ENCODE measurements at places on chromosomes 7 and 10.

GRCh38 chr10:84314275-84314674, 14.1 kb upstream of the CCSER2 start:
- DNase-seq, result no peak

DNA sequence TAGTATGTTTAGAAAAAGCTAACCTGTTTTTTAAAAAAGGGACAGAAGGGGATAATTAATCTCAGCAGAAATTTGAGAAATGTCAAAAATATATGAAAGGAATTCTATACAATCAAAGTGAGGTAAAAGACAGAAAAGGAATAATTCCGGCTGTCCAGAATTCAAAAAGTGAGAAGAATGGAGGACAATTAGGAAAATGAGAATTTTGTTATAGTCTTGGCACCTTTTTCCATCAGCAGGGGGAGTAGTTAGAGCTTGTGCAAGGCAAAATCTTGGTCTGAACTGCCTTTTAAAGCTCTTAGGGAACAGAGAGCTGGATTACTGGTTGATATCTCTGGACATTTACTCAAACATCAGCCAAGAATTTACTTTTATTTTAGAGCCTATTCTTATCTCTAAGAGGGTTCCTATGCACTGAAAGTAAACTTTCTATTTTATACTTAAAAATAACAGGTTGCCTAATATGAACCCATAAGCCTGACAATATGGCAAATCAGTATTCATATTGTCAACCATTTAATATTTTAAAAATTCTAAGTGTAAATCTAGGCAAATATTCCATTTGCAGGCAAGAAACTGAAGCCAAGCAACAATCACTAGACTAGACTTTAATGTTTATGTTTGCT, 185.6 kb downstream of the ANK3 start:
- peak; percentile 13 for DNase-seq

DNA sequence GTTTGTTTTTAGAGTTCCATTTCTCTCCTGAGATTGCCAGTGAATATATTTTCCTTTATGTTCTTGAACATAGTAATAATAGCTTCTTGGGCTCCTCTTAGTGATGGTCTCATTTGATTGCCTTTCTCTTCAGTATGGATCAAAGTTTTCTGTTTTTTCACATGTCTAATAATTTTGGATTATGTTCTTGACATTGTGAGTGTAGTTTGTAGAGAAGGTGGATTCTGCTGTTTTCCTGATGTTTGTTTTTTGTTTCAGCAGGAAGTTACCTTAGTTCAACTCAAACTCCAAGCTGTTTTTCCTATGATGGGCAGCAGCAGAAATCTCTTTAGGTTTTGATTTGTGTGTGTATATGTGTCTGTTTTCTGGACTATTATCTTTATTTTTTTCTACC, 43.8 kb downstream of the TAF3 start:
- DNase-seq, result no peak

- no peak for DNase-seq
These were observed 108.3 kb downstream of the NKX6-2 start for GRCh38 chr10:132677473-132678227.

- DNase-seq, result no peak
These were observed 712 bp downstream of the ITPRIP start for GRCh38 chr10:104337521-104337984.

DNA sequence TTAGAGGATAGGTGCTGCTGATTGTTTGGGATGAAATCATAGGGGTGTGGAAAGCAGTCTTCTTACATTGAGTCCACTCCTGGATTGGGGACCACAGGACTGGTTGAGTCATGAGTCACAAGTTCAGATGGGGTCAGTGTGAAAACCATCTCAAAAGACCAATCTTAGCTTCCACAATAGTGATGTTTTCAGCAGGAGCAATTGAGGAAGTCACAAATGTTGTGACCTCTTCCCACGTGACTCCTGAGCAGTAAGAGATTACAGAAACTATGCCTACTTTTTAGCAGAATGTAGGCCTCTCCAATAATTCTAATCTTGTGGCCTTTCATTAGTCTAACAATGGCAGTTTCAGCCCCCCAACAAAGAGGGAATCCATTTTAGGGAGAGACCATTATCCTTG, 256.9 kb upstream of the CDC14C start:
- no peak for DNase-seq

DNA sequence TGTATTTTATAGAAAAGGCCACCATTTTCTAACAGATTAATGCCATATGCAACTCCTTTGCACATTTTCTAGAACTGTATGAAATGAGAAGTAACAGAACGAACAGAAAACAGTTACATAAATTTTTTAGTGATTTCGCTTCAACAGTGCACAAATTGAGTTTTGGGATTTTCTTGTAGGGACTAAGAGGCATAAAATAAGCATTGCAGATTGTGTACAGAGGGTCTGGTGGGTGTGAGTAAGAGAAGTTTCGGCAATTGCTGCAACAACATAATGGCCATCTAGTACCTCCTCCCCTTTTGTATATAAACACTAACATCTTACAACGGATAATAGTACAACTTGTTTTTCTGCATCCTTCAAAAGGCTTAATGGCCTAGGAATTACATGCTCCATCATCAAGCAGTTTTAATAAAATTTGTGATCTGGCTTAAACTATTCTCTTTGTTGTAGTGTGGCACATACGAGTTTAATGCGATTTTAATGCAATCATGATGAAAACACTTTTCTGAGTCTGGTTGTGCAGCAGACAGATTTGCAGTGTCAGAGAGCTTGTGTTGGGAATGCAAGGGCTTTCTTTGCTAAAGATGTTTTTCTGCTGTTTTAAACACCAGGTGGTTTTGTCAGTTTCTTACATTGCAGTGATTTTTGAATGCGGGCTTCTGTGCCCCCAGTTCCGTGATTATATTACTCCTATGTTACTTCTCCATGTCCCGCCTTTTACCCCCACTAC, 2.9 kb downstream of the GLCCI1 start:
- no peak for DNase-seq

DNA sequence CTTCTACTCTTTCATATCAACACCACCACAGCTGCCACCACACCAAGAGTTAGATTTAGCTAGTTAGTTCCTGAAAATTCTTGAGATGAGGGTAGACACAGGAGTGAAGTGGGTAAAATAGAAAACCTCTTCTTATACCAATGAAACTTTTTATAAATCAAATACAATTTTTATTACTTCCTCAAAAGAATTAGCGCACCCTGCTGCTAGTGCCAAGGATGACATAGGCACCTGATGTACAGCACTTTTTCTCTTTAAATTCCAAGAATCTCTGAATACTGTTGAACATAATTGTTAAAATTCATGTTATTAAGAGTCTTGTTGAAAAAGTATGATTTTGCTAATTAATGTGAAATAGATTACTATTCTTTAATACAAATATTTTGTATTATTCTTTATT, 11.4 kb downstream of the ZWINT start:
- no peak for DNase-seq

DNA sequence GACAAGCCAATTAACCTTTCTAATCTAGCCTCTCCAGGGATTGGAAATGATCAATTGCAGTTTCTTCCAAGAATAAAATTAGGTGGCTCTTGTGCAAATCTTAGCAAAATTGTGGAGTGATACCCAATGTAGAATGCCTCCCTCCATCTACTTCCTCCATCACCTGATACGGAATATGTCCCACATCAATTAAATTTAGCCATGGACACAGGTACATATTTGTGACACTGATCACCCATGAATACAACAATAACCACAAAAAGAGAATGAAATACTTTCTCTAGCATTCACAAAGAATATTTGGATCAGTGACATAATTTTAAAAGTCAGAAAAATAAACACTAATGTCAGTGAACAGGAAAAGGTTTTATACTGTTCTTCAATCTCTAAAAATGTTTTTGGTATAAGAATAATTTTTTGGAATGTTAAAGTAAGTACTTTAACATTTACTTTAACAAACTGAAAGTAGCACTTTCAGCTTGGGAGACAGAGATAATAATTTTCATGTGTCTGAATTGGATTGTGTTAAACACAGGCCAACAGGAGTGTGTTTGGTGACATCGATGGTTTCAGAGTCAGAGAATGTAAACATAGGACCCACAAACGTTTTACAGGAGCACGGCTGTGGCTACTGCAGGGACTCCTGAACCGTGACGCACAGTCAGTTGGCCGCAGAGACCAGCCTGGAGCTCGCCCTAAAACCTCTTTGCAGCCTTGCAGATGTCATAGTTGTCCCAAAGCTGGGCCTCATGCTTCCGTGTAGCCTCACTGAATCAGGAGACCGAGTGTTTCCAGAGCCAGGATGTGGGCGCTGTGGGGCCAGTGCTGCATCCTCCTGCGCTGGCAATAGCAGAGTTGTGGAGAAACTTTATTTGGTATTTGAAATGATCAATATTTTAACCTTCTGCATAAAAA, 7.2 kb downstream of the RBM20 start:
- peak; percentile 35 for DNase-seq

DNA sequence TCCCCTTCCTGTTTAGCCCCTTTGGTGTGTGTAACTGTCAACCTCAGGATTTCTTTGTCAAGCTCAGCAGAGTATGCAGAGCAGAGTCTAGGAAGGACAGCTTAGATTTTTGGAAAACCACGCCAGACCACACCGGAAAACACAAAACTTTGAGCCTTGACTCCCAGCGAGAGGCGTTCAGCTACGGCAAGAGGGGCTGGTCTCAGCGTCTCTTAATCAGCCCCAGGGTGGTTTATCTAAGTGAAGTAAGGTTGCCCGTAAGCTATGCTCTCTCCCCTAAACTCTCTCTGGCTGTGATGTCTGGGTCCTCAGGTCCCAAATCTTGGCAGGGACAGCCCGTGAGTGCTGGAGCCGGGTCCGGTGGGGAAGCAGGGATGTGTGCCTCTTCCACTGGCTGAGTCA, 230.9 kb downstream of the KLF6 start:
- no peak for DNase-seq

DNA sequence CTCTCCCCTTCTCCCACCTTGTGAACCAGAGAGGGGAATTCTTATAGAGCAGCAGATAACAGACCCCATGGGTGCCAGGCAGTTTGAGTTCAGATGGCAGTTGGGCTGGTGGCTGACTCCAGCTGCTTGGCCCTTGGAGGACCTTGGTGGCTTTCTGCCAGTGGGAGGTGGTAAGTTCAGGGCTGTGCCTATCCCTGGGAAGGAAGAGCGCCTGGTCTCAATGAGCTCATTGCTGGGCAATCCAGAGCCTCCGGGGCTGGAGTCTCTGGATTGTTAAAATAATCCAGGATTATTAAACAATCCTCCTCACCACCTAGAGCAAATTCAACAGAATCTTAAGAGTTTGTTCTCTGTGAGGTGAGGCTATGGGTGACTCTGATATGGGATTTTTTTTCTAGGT, 105.2 kb downstream of the FANK1 start:
- no peak for DNase-seq

DNA sequence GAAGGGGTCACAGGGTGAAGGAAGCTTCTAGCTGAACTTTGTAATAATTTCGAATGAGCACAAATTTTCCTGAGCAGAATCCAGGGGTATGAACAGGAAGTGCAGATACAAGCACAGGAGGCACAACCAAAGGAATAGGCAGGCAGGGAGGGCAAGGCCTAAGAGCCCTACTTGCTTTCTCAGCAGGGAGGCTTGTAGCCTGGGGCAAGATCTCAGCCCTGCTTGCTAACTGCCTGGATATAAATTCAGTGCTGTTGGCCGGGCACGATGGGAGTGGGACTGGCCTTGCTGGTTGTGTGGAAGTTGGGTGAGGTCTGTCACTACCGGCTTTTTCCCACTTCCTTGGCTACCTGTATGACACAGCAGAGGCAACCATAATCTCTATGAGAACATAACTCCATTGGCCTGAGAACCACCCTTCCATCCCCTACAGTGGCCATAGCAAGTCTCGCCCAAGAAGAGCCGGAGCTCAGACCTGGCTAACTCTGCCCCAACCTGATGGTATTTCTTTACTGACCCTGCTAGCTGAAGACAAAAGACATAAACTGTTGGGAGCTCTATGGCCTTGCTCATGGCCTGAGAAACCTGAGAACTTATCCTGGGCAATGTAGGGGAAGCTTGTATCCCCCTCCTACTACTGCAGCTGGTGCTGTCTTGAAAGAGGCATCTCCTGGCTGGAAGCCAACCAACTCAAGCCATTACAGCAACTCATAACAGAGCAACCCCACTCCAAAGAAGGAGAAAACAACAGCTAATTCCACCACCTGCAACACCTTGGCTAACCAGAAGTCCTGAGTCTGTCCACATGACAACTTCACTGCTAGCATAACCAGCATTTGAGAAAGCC, 27.6 kb downstream of the CLDN12 start:
- no peak for DNase-seq

- DNase-seq, result no peak
These were observed 551.7 kb upstream of the LRRN3 start for GRCh38 chr7:110539216-110539615.

GRCh38 chr10:127343821-127344220, 147.4 kb upstream of the INSYN2A start:
- no peak for DNase-seq

DNA sequence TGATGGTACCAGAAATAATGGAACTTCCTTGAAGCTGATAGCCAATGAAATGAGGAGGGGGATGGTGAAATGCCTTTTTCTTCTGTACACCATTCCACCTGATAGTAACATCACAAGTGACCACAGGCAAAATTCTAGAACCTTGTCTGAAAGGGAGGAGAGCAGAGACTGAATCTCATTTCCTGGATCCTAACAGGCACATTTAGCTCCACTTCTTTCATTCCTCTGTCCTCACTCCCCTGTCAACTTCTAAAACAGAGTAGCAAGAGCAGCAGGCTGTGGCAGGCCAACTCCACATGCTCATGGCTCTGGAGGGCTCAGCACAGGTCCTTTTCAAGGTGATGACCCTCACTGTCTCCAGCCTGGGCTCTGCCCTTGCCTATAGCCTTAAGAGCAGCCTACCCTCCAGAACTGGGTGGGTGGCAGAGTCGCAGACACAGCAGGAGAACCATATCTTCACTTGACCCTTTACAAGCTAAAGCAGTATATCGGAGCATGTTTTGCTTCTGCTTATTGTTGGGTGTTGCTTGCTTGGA, at the start of gene LRRC18:
TSS of gene LRRC18 (minus strand) at position 51 of the 536 bp plus-strand sequence. CDS start 25,685 bp downstream, outside the sequence.
- no peak for DNase-seq

DNA sequence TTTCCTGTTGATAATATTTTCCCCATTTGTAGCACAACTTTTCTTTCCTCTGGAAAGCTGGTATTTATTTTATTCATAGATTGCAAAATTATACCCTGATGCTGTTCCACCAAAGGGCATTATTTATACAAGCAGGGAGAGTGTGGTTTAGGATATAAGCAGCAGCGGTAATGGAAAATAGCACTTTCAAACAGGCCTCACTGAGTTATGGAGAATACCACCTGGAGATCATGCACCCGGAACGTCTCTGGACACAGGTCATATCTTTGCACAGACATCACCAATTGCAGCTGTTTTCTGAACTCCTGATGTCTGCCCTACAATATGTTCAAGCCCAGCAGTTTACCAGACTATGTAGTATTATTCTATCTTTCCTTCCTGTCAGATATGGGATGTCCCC, 2.0 kb upstream of the CALD1 start:
- no peak for DNase-seq

GRCh38 chr7:111232249-111233084, 141.5 kb downstream of the LRRN3 start:
- peak; percentile 52 for DNase-seq

- no peak for DNase-seq
These were observed 123.9 kb downstream of the TNS3 start for GRCh38 chr7:47458057-47458456.

Data from activated CD4-positive, alpha-beta T cell treated with anti-CD3 and anti-CD28 coated beads, Interleukin-2, Interleukin-4, amounts not matched to agents 100 ng/mL and 50 ng/mL, durations not matched to agents 16 hours and 8 hours (primary cell).